ENCODE measurements at places on chromosomes 11 and 22.
A peak's percentile ranks its signal among the peaks of the same experiment; 100 is the strongest.

DNA sequence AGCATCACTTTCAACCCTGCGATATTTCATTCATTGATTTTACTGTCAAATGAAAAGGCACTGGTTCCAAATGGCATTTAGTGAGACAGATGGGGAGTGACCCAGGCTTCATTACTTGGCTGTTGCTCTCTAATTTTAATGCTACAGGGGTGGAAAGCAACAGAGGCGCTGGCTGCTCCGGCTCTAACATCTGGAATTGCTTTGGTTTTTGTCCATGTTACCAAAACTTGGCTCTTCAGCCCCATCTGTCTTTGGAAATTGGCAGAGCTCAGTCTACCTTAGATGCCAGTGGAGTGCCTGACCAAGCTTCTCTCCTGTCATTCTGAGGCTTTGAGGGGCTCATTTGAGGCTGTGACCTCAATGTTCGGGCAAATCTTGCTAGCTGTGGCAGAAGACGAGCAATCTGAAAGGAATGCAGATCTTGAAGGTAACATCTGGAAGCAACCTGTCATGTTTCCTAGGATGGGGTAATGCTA, 409.5 kb upstream of the SYN3 start:
- no peak for DNase-seq

- DNase-seq, result no peak
Measured at GRCh38 chr11:29361369-29361768, 655.5 kb downstream of the KCNA4 start.

DNA sequence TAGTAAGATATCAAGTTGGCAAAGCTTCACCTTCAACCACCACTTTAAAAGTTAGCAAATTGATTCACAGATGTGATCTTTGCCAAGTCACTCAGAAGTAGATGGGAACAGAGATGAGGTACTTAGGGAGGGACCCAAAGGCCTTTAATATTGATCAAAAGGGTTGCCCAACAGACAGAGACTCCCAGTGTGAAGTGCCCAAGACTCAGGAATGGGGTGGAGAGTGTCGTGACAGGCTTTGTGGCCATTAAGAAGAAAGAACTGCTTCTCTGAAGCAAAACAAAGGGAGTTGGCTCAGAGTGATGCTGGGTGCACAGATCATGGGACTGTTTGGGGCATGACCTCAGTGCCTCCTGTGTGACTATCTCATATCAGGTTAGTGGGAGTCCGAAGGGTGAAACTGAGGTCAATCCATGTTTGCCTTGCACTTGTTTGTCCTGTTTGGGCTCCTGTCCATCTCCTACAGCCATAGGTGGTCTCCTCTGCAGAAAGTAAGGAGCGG, 132.3 kb downstream of the APIP start:
- no peak for DNase-seq

DNA sequence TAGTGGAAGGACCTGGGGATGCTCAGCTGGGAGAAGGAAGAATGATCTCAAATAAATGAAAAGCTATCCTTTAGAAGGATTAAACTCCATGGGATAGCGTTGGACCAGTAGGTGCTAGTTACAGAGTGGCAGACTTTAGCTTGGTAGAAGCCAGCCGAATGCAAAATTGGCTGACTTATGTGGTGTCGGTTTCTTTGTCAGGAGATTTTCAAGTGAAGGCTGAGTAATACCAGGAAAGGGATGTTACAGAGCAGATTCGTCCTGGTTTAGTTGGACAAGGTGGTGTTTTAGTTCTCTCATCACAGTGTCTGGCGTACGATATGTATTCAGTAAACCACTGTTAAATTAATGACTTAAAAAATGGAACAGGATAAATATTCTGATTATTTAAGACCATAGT, 26.0 kb downstream of the FDX1 start:
- no peak for DNase-seq

GRCh38 chr22:22547226-22547625, 11.8 kb downstream of the PRAME start:
- DNase-seq, result no peak

DNA sequence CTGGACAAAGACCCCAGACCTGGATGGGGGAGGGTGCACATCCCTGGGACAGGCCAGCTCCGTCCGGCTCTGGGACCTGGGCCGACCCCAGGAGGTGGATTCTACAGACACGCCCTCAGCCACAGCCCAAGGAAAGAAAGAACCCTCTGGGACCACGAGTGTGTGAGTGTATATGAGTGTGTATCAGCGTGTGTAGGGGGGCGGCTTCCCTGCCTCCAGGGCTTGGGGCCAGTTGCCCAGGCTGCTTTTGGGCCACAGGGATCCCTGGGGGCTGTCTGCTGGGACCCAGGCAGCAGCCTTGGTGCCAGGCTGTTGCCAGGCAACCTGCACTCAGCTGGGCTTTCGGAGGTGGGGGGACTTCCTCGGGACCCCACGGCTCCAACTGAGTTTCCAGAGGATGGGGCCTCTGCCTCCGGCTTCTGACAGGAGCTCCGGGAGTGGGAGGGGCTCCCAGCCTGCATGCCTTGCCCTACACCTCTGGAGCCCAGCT, 8.9 kb downstream of the DUSP8 start:
- no peak for DNase-seq

- DNase-seq, result no peak
Measured at GRCh38 chr11:9639099-9639498, 24.8 kb upstream of the SWAP70 start.

DNA sequence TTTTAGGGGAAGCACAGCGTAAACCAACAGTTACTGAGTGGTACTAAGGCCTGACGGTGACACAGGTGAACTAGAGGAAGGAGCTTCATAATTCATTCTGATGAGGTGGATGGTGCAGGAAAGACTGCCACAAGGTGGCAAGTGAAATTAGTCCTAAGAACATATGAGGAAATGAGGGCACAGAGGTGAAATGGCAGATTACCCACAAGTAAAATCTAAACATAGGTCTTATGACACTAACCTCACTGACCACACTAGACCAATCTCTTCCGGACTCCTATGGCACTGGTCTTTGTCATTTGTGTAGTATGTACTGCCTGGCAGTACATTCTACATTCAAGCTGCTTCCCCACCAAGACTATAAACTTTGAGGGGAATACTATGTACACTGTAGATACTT, 20.2 kb downstream of the GAB2 start:
- DNase-seq, result peak; percentile 20

- peak; percentile 34 for DNase-seq
Measured at GRCh38 chr11:85941380-85941973, 86.3 kb downstream of the CCDC83 start.

DNA sequence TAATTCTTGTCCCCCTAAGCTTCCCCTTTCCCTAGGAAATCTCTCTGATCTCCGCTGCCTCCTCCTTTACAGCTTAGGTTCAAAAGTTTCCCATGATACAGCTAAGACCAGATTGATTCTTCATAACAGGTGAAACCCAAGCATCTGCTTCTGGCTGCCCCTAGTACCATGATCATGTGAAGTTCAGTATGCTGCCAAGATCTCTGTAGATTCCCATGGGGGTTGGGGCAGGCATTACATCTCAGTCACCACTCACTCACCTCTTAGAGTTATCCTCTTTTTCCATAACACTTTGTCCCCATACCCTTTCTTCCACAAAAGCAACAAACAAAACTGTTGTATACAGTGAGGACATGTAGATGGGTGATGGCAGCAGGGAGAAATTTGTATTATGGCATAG, 44.0 kb downstream of the RRP8 start:
- DNase-seq, result no peak

DNA sequence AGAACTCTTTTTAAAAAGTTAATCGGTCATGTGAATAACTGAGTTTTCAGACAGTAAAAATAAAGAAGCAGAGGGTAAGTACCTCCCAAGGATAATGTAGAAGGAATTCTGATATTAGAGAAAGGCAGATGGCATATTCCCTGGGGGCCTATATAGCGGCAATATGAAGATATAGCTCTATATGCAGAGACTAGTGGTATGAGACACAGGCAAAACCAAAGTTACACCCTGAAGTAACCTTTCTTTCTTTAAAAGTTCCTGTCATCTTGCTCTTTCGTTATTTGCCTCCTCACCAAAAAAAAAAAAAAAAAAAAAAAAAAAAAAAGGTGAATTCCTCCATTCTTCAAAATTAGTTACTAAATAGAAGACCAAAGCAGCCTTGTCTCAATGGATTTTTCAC, 76.2 kb upstream of the ARHGAP32 start:
- DNase-seq, result no peak

- no peak for DNase-seq
Measured at GRCh38 chr11:134638796-134639430, 226.9 kb upstream of the B3GAT1 start.

GRCh38 chr11:19344661-19345518, 104.1 kb upstream of the E2F8 start:
- no peak for DNase-seq

DNA sequence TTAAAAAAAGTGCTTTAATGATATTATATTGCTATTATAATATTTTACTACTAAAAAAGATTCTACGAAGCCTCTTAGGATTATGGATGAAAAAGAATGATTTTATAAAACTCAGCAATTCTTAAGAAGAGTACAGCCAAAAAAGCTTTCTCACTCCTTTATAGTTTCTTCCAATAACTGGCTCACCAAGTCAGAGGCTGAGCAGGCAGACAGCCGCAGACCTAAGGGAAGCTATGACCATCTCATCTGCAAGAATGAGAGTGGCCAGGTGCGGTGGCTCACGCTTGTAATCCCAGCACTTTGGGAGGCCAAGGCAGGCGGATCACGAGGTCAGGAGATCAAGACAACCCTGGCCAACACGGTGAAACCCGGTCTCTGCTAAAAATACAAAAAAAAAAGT, 12.7 kb upstream of the EMID1 start:
- no peak for DNase-seq

GRCh38 chr11:63242089-63242781, 1.2 kb downstream of the SLC22A25 start:
- DNase-seq, result no peak

DNA sequence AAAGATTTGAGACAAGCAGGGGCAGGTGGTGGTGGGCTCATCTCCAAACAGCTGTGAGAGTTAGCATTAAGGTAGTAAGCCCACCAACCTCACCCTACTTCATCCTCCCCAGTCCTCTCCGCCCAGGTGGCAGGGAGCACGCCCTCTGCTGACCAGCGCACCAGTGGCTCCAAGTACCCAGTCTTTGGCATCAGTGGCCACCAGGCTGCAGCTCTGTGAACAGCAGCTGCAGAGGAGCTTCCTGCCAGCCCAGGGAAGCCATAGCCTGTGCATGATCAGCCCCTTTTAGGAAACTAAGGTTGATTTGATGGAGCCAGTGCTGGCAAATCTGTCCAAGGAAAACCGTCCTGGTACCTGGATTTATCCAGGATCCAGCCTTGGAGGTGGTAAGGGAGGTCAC, 21.7 kb downstream of the CAVIN3 start:
- DNase-seq, result no peak

DNA sequence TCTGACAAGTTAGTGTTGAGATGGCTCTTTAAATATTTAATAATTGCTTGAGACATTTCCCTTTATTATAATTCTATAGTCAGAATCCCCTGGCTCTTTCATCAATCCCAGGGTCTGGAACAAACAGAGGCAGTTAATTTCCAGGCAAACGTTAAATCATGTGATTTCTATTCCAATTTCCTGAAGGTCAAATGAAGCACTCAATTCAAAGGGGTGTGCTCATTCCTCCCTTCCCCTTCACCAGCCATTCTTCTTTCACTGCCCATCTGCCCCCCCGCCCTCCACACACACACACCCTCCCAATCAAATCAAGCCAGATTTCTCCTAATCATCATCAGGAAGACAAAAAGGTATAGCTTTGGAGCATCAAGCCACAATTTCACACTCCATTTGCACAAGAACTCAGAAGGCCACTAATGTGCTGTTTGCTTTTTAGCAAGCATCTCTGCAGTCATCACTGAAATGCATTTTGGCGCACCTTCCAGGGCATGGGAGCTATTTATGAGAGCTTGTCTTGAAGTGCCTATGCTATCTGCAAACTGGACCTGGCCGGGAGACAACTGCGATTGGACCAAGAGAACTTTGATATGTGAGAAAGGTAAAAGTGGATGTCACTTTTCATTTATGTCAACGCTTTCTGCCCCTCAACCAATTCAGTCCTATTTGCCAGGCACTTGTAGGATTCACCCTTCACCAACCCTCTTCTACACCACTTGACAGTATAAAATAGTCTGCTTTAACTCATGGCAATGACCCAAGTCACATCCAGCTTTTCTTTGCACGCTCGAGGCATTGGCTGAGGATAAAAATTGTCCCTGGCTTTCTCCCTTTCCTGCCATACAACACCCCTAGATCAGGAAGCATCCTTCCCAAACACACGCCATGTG, 315.1 kb upstream of the API5 start:
- DNase-seq, result no peak

DNA sequence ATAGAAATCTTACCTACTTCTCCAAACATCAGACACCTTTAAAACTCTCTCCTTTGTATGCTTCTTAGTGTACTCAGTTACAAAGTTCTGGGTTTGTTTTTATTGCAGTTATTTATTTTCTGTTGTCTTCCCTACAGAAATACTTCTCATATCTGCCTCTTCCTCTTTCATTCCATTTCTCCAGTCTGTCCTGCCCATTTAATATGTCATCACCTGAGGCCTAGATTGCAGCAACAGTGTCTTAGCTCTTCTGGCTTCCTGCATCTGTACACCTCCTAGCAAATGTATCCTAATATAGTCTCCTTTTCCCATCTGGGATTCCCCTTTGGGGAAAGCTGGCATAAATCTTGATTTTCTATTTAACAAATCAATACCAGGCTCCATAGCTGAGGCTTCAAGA, 34.9 kb upstream of the PCF11 start:
- DNase-seq, result no peak

- no peak for DNase-seq
Measured at GRCh38 chr11:128779036-128779435, 85.2 kb downstream of the FLI1 start.

DNA sequence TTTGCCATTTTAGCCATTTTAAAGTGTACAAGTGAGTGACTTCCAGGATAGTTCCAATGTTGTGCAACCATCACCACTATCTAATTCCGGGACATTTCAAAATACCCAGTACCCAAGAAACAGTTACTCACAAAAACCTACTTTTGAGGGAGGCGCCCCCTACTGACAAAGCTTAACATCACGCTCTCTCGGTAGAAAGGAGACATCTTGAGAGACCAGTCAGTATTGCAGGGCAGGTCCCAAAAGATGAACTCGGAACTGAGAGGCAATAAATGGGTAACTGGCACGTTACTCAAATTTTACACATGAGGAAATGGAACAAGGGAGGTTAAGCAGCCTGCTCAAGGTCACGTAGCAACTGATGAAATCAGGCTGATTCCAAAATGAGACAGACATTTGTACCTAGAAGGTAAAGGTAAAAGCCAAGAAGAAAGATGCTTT, 50.0 kb upstream of the POU2AF1 start:
- peak; percentile 57 for DNase-seq

DNA sequence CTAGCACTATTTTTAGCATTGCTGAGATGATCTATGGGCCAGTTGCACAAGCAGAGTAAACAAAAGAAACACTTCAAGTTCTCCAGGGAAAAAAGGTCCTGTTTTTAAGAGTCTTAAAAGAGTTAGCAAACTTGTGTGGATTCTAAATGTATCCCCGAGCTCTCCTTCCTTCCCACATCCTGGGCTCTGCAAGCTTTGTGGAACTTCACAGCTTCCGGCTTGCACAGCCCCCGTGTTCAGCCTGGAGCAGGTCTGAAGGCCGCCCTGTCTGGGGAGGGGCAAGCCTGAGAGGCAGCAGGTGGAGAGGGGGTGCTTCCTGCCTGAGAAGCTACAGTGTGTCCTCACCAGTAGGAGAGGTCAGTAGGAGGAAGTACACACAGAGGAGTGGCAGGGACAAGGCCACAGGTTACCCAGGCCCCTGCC, 35.1 kb upstream of the SUSD2 start:
- no peak for DNase-seq

- no peak for DNase-seq
Measured at GRCh38 chr11:43790444-43790794, 90.2 kb upstream of the ALKBH3 start.
